ENCODE measurements at places on chromosomes 1 and 21. TPM values are rescaled to one million over a fixed set of nuclear protein-coding genes. Genes with fewer than 3 reads are reported as not detected.
A peak's percentile ranks its signal among the peaks of the same experiment; 100 is the strongest.

GRCh38 chr1:160639652-160640051 is 7.2 kb downstream of the SLAMF1 start:
- no peak for DNase-seq
- no peak overlapping the region for H3K4me3 ChIP-seq
- H3K36me3 ChIP-seq: no peaks in the 10 kb centered on the region
- no peaks in the 10 kb centered on the region for H3K27me3 ChIP-seq
- no peaks in the 10 kb centered on the region for H3K4me1 ChIP-seq

DNA sequence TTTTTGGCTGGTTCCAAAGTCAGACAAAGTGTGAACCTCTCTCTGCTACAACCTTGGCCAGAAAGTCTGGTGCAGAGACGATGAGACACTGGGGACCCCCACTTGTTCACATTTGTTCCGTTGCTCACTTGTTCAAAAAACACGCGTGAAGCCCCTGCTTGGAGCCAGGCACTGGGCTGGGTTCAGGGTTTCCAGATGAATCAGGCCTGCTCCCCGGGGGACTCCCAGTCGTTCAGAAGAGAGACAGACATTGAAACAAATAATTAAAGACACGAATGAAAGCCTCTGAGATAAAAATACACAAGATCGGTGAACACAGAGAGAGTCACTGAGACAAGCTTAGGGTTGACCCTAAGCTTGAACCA is 101.5 kb upstream of the RUNX3 start:
- H3K27ac ChIP-seq: no peak overlapping the region
- DNase-seq: no peak
- no peaks in the 10 kb centered on the region for H3K27me3 ChIP-seq
- H3K36me3 ChIP-seq: no peaks in the 10 kb centered on the region
- peaks cover 7% of the 10 kb centered on the region for H3K4me1 ChIP-seq

KIF14 gene
- total RNA-seq: 1.3 TPM

GRCh38 chr21:41775149-41775472 is 8.3 kb upstream of the RIPK4 start:
- DNase-seq: no peak
- H3K4me1 ChIP-seq: peaks cover 7% of the 10 kb centered on the region
- no peak overlapping the region for H3K27ac ChIP-seq
- H3K36me3 ChIP-seq: no peaks in the 10 kb centered on the region
- no peaks in the 10 kb centered on the region for H3K27me3 ChIP-seq
- no peak overlapping the region for H3K4me3 ChIP-seq

GRCh38 chr1:15353839-15354579 is 55.7 kb upstream of the EFHD2 start:
- no peak overlapping the region for H3K27ac ChIP-seq
- peaks cover 5% of the 10 kb centered on the region for H3K4me1 ChIP-seq
- no peaks in the 10 kb centered on the region for H3K27me3 ChIP-seq
- H3K4me3 ChIP-seq: no peak overlapping the region
- no peak for DNase-seq
- H3K36me3 ChIP-seq: no peaks in the 10 kb centered on the region

DNA sequence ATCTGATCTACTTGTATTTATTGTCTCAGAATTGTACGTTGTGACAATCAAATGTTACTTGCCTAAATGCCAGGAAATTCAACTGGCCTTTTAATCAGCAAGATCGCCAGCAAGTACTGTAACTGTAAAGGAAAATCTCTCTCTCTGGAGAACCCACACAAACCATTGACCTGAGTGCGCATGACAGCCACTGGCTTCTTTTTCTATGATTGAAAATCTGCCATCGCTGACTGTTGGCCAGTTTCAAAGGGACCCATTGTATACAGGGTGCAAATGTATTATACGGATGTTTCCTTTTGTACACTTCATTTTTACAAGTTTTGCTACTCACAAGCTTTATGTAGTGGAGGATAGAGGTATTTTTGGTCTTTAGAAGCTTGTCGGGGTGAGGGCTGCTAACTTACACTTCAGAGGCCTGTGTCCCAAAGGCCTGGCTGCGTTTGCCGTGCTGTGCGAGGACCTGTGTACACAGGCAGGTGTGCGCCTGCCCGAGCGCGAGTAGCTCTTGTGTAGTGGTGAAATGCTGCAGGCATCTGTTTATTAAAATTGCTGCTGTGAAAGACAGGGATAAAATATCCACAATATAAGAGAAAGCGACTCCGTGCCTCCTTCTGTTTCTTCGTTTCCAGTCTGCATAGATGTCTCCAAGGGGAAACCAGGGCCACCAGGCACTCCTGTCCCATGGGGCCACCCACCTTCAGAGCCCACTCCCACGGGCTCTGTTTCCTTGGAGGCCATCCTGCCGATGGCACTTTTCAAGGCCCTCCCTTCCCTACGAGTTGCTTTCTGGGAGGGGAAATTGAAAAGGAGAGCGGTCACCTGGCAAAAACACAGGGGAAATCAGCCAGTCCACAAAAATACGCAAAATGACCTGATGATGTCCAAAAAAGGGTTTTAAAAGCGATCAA is 25.3 kb upstream of the TRAPPC10 start:
- no peak overlapping the region for H3K27ac ChIP-seq
- H3K4me3 ChIP-seq: no peak overlapping the region
- peaks cover 17% of the 10 kb centered on the region for H3K36me3 ChIP-seq
- no peaks in the 10 kb centered on the region for H3K4me1 ChIP-seq
- no peaks in the 10 kb centered on the region for H3K27me3 ChIP-seq
- DNase-seq: no peak

- no peak overlapping the region for H3K27ac ChIP-seq
- H3K4me3 ChIP-seq: peak overlapping the region; percentile 8
- DNase-seq: no peak
- H3K36me3 ChIP-seq: no peaks in the 10 kb centered on the region
- H3K27me3 ChIP-seq: no peaks in the 10 kb centered on the region
Observed at GRCh38 chr1:165633614-165634013, 2.6 kb downstream of the MGST3 start.

- H3K4me3 ChIP-seq: no peak overlapping the region
- H3K4me1 ChIP-seq: no peaks in the 10 kb centered on the region
- no peaks in the 10 kb centered on the region for H3K36me3 ChIP-seq
Observed at GRCh38 chr1:125119024-125119441, 3934.3 kb downstream of the SRGAP2C start.

DNA sequence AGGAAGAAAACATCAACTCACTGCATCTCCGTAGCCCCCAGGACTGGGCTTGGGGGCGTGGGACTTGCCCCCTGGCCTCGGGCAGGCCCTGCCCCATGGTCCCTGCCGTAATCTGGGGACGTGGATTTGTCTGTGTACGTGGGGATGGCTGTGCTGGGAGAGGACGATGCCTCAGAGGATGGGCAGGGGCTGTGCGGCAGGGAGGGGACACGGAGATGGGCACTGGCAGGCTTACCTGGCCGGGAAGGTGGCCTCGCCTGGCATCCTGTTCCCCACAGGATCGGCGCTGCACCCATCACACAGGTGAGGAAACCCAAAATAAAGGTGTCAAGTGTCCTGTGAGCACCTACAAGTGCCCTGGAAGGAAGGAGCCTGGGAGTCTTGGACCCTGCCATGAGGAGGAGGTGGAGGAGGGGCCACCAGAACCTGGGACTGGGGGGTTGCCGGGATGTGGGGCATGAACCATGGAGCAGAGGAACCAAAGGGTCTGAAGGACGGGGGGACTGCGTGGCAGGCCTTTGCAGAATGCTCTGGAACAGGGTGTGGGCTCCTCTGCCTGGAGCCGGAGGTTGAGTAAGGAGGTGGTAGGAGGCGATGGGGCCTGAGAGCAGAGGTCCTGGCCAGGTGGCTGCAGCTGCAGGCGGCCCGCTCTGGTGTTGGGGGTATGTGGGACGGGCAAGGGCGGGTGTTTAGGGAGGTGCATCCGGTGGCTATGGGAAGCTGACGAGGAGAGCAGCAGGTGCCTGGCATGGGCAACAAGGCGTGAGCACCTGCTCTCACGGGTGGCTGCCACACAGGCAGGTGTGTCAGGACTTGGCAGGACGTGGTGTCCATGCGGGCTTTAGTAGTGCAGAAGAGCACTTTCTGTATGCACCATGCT is 27.8 kb upstream of the LRRC3 start:
- H3K4me3 ChIP-seq: no peak overlapping the region
- H3K27me3 ChIP-seq: no peaks in the 10 kb centered on the region
- H3K4me1 ChIP-seq: no peaks in the 10 kb centered on the region
- H3K27ac ChIP-seq: no peak overlapping the region

ARHGEF16 gene
- 2.4 TPM for total RNA-seq

- no peak overlapping the region for H3K27ac ChIP-seq
- DNase-seq: no peak
- no peaks in the 10 kb centered on the region for H3K27me3 ChIP-seq
- no peak overlapping the region for H3K4me3 ChIP-seq
Observed at GRCh38 chr21:41966872-41967621, 13.2 kb upstream of the C2CD2 start.

KRTAP19-3 gene
- not detected for total RNA-seq

GRCh38 chr1:7390604-7391000 is 380.5 kb upstream of the VAMP3 start:
- no peaks in the 10 kb centered on the region for H3K27me3 ChIP-seq
- no peak for DNase-seq

Data from thoracic aorta (tissue), 2 donors.